H54 (cell line): ENCODE measurements at places on chromosomes 16 and 17.

- DNase-seq, result no peak
Observed at GRCh38 chr16:50653633-50654519, 27.2 kb downstream of the SNX20 start.

- peak; percentile 21 for DNase-seq
Observed at GRCh38 chr17:28811651-28812090, 30.9 kb downstream of the FAM222B start.

DNA sequence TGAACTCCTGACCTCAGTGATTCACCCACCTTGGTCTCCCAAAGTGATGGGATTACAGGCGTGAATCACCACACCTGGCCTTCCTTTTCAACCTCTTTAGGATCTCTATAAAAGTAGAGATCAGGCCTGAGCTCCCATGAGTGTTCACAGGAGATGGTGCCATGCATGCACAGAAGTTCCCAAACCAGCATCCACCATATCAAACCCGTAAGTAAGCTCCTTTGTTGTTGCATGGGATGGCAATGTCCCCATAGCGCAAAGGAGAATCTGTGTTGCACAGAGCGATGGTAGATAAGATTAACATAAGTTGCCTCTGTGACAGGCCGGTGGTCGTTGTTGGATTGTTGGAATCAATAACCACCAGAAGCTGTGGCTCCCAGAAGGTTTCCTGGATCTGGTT is 34.8 kb upstream of the PPM1D start:
- no peak for DNase-seq

GRCh38 chr16:4890686-4891085 is 43.4 kb downstream of the UBN1 start:
- DNase-seq, result no peak

GRCh38 chr17:42766124-42766523 is 5.1 kb downstream of the RAMP2 start:
- no peak for DNase-seq

DNA sequence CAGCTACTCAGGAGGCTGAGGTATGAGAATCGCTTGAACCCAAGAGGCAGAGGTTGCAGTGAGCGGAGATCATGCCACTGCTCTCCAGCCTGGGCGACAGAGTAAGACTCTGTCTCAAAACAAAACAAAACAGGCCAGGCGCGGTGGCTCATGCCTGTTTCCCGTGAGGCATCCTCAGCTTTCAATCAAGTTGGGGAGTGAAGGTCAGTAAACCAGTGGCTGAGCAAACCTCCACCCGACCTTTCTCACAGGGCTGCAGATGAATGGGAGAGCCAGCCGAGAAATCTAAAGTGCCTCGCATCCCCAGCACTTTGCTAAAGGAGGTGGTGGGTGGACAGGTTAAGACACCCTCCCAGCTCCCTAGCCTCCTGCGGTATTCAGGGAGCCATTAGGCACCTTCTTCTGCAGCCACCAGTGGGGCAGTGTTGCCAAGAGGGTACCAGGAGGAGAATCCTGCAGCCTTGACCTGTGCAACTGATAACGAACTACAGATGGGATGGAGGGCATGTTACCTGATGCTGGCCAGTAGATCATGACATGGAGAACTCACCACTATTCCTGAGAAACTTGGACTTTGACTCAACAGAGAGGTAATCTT is 59.0 kb downstream of the KPNA2 start:
- no peak for DNase-seq

GRCh38 chr17:28466001-28466400 is 7.4 kb upstream of the SLC13A2 start:
- no peak for DNase-seq

GRCh38 chr16:55624696-55625095 is 31.1 kb upstream of the SLC6A2 start:
- no peak for DNase-seq

DNA sequence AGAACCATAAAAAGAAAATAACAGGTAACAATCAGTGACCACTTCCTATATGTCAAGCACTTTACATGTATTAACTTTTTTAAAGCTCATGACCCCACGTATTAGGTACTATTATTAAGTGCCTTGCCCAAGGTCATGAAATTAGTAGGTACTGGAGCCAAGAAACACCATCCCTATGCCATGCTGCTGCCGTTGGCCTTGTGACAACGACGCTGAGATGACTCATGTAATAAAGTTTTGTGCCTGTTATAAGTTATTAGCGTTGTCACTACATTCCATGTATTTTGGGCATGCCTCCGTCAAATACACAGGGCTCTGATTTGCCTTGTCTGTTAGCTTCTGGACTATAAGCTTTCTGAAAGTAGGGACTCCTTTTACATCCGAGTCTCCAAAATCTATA is 1.4 kb downstream of the BBS2 start:
- DNase-seq, result peak; percentile 10

DNA sequence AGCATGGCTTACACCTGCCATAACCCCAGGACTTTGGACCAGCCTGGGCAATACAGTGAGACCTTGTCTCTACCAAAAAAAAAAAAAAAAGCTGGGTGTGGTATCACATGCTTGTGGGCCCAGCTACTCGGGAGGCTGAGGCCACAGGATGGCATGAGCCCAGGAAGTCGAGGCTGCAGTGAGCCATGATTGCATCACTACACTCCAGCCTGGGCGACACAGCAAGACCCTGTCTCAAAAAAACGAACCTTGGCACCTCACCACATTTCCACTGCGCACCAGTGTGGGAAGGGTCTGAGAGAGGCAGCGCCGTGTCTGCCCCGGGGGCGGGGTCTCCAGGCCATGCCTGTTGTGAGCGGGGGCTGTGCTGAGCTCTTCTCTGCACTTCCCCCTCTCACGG is 6.3 kb downstream of the ACSF3 start:
- DNase-seq, result no peak

DNA sequence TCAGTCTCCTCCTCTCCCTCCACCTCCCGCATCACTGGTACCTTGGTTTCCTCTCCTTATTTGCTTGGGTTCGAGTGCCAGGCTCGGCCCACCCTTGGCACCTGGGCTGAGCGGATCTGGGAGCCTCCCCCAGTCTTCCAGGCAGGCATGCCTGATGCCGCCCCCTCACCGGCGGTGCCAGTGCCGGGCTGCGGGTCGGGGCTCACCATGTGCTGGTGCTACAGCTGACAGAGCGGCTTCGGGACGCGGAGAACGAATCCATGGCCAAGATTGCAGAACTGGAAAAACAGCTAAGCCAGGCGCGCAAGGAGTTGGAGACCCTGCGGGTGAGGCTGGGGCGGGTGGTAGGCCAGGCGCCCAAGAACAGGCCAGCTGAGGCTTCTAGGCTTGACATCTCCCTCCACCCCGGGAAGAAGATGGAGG is 19.2 kb downstream of the FMNL1 start:
- DNase-seq, result no peak

- no peak for DNase-seq
Observed at GRCh38 chr17:38556239-38556638, 49.5 kb downstream of the SRCIN1 start.

DNA sequence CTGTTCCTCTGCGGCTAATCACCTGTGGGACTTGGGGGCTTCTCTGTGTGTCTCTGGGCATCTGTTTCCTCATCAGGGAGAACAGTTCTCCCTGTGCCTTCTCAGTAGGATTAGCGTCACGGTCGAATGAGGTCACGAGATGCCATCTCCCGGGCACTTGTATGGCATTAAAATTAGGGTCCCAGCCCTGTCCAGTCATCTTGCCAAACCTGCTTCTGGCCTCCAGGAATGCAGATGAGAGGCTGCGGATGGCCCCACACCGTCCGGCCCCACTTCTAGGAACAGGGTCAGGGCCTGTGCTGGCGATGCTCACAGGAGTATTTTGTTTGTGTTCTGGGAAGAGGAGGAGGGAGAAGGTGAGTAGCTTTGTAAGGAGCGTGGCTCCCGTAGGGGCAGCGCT is 58.5 kb downstream of the OR1D5 start:
- no peak for DNase-seq

GRCh38 chr17:45290269-45290765 is 26.5 kb downstream of the MAP3K14 start:
- DNase-seq, result no peak

DNA sequence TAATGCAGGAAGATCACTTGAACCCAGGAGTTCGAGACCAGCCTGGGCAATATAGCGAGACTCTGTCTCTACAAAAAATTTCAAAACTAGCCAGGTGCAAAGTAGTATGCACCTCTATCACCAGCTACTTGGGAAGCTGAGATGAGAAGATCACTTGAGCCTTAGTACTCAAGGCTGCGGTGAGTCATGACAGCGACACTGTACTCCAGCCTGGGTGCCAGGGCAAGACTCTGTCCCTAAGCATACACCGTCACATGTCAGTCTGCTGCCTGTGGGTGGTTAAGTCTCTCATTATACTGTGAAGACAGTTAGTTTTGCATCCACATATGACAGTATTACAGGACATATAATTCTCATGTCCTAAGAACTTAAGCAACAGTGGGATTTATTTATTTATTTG is 21.8 kb downstream of the NMRAL1 start:
- DNase-seq, result no peak

GRCh38 chr17:16329519-16330271 is 23.6 kb downstream of the CENPV start:
- DNase-seq, result peak; percentile 66

DNA sequence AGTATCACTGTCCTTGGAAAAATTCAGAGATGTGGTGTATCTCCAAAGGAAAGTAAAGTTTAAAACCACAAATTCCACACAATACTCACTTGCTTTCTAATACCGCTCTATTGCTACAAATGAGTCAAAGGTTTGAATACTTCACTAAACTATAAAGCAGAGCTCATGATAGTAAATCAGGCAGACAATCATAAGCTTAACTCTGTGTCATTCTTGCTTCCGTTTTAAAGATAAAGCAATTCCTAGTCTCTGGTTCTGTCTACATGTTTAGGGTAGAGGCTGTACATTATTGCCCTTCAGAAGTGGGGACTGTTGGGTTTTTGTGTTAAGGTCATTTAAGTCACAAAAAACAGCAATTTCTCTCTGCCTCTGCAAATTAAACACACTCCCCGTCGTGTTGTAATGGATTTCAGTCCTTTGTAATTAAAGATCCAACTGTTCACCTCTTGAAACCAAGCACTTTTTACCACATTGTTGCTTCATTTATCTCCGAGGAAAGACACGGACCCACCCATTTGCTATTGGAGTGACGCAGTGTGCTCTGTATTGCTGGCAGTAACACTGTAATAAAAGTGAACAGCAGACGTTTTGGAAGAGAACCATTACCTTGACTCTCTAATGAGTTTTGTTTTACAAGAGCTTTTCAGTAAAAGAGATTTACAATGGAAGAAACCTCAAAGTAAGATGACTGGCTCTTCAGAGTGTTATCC is 83.1 kb upstream of the CNTNAP4 start:
- no peak for DNase-seq

DNA sequence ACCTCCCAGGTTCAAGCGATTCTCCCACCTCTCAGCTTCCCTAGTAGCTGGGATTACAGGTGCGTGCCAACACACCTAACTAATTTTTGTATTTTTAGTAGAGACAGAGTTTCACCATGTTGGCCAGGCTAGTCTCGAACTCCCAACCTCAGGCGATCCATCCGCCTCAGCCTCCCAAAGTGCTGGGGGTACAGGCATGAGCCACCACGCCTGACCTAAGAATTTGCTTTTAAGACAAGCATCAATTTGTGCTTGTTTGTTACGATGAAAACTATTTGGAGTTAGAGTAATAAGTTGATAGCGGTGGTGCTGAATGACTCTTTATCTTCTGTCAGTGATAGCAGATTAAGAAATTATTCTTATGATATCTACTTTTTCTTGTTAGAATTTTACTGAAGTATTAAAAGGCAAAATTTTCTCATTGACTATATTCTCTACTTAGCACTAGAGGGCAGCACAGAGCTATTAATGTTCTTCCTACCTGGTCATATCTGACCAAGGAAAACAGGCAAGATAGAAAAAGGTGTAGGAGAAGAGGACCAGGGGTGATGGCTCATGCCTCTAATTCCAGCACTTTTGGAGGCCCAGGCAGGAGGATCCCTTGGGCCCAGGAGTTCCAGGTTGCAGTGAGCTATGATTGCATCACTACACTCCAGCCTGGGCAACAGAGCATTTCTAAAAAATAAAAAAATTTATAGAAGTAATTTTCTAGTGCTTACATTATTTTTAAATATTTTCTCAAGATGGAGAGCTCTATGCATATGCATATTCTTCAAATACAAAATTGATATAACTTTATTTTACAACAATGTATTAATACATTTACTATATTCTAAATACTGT is 24.5 kb downstream of the STXBP4 start:
- DNase-seq, result peak; percentile 12

DNA sequence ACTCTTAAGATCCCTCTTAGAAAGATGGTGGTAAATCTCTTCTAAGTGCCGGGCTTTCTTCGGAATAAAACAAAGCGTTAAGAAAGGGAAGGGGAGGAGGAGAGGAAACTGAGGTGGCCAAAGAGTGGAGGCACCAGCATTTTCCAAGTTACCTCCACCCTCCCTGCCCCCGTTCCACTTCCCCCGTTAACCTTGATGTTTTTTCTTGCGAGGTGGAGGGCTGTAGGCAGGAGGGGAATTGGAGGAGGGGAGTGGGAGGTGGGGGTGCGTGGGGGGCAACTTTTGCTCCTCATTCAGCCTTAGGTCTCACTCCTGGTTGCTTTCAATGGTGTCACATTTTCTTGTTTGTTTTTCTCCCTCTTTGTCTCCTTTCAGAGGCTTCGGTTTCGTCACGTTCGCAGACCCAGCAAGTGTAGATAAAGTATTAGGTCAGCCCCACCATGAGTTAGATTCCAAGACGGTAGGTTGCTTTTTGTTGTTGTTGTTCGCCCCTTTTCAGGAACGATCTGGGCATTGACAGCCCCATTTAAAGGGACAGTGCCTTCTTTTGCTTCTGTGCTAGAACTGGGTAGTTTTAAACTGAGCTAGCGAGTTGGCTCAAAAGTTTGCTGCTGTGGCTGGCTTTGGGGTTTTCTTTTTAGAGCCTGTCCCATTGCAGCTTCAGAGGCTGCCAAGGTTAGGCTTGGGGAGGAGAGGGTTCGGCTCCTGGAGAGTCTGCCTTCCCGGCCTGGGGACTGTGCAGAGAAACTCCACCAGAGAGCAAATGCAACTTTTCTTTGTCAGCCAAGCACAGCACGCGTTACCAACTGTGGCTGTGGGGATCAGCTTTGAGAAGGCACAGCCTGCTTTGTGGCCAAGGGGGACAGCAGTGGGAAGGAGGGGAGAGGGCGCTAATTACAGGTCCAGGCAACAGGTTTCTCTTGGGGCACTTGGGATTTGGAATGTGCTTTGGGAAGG is 1.9 kb downstream of the MSI2 start:
- no peak for DNase-seq

- no peak for DNase-seq
Observed at GRCh38 chr16:28585674-28586073, 11.2 kb downstream of the SULT1A2 start.

GRCh38 chr17:29219378-29220047 is 27.1 kb upstream of the CRYBA1 start:
- DNase-seq, result peak; percentile 78

- no peak for DNase-seq
Observed at GRCh38 chr17:158379-158778, 21.0 kb downstream of the SCGB1C2 start.

- DNase-seq, result no peak
Observed at GRCh38 chr16:84927621-84928591, 83.4 kb downstream of the ZDHHC7 start.

GRCh38 chr16:78830599-78830998 is 731.1 kb downstream of the WWOX start:
- DNase-seq, result no peak
